ENCODE measurements at places on chromosomes 7 and 10.
A peak's percentile ranks its signal among the peaks of the same experiment; 100 is the strongest.

GRCh38 chr7:17299483-17299991, 1.1 kb downstream of the AHR start:
- DNase-seq, result peak; percentile 45

DNA sequence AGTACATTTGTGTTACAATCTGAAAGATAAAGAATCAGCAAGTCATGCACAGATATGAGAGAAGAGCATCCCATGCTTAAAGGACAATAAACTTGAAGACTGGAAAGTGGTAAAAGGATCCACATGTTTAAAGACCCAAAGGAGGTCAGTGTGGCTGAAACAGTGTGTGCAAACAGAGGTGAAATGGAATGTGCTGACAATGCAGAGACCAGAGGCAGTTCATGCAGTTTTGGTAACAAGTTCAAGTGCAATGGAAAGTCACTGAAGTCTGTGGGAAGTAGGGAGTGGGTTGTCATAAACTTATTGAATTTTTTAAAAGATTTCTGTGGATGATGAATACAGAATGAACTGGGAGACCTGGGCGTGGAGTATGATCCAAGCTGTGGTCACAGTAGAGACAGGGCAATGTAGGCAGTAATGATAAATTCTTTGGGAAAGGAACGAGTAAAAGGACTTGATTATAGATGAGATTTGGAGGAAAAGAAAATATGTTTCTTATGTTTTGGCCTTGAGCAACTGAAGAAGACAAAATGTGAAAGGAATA, 408.0 kb downstream of the HGF start:
- peak; percentile 26 for DNase-seq

GRCh38 chr7:106283501-106283830, 1.3 kb downstream of the NAMPT start:
- DNase-seq, result peak; percentile 9

DNA sequence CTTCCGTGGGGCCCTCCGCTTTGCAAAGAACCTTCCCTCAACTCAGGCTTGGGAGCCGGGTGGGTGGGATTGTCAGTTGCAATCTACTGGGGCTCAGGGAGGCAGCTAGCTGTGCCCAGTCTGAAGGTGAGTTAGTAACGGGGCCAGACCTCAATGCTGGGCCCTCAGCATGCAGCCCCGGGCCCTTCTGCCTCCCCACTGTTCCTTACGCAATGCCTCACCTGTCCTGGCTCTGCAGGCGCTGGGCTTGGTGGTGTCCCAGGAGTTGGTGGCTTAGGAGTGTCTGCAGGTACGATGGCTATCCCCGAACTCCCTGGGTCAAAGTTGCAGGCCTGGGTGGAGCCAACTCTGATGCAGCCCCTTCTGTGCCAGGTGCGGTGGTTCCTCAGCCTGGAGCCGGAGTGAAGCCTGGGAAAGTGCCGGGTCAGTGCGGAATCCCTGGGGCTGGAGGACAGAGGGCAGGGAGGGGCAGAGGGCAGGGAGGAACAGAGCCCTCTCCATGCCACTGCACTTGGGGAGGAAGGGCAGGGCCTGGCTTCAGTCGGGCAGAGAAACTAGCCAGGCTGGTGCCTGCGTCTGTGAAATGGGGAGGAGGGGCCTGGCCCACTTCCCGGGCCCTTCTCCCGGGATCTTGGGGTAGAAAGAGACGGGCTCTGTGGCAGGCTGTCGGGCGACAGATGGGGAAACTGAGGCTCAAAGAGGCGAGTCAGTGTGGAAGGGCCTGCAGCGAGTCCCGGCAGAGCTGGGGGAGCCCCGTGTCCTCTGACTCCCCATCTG, 15.0 kb downstream of the ELN start:
- no peak for DNase-seq

- DNase-seq, result no peak
Observed at GRCh38 chr10:96321822-96322221, 17.6 kb downstream of the DNTT start.

- no peak for DNase-seq
Observed at GRCh38 chr7:39924122-39924521, 25.9 kb upstream of the CDK13 start.

Data from mesenchymal stem cell (in vitro differentiated cells and primary cell).